ENCODE measurements at places on chromosomes 7 and 10.
A peak's percentile ranks its signal among the peaks of the same experiment; 100 is the strongest.

DNA sequence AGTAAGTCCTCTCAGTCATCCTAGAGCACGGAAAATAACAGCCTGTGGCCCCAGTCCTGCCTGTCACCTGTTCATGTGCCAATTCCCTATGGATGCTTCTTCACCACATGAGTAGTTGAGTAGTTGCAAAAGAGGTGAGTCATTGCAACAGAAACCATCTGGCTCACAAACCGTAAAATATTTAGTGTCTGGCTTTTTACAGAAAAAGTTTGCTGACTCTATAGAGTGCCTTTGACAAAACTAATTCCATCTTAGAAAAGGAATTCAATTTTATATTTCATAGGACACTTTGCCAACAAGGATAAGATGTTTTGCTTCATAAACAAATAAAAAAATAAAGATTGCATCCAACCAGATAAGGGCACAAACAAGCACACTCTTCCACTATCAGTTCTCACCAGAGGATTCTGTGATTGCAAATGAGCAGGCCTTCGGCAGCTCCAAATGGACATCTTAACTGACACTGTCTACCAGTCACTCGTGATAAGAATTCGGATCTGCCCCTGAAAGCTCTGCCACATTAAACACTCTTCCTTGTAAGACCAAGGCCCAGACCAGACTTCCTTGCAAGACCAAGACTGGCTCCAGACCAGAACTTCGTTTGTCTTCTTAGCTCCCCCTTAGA is 242.7 kb upstream of the SEMA3C start:
- no peaks in the 10 kb centered on the region for H3K36me3 ChIP-seq
- H3K4me3 ChIP-seq: no peak overlapping the region
- no peaks in the 10 kb centered on the region for H3K4me1 ChIP-seq
- no peak for DNase-seq
- H3K27me3 ChIP-seq: no peaks in the 10 kb centered on the region

- DNase-seq: no peak
- H3K4me3 ChIP-seq: no peak overlapping the region
- H3K27ac ChIP-seq: no peak overlapping the region
- H3K4me1 ChIP-seq: no peaks in the 10 kb centered on the region
Observed at GRCh38 chr7:114832906-114833595, 88.8 kb upstream of the MDFIC start.

GRCh38 chr10:50527442-50528043 is 96.2 kb downstream of the SGMS1 start:
- peaks cover 3% of the 10 kb centered on the region for H3K4me1 ChIP-seq
- DNase-seq: no peak
- no peaks in the 10 kb centered on the region for H3K27me3 ChIP-seq
- no peaks in the 10 kb centered on the region for H3K36me3 ChIP-seq
- H3K4me3 ChIP-seq: no peak overlapping the region
- H3K27ac ChIP-seq: peak overlapping the region; percentile 30

GRCh38 chr7:151342102-151342646 is 562 bp downstream of the NUB1 start:
- H3K27me3 ChIP-seq: no peaks in the 10 kb centered on the region
- no peak for DNase-seq
- H3K4me1 ChIP-seq: peaks cover 15% of the 10 kb centered on the region

GRCh38 chr7:29120955-29121354 is 25.4 kb downstream of the CPVL start:
- no peak overlapping the region for H3K27ac ChIP-seq
- DNase-seq: no peak
- H3K4me1 ChIP-seq: no peaks in the 10 kb centered on the region
- no peaks in the 10 kb centered on the region for H3K27me3 ChIP-seq
- H3K36me3 ChIP-seq: no peaks in the 10 kb centered on the region

GRCh38 chr7:28207486-28208158 is 27.0 kb upstream of the JAZF1 start:
- peaks cover 3% of the 10 kb centered on the region for H3K4me1 ChIP-seq
- no peaks in the 10 kb centered on the region for H3K36me3 ChIP-seq
- DNase-seq: no peak
- no peaks in the 10 kb centered on the region for H3K27me3 ChIP-seq
- no peak overlapping the region for H3K27ac ChIP-seq
- H3K4me3 ChIP-seq: no peak overlapping the region

DNA sequence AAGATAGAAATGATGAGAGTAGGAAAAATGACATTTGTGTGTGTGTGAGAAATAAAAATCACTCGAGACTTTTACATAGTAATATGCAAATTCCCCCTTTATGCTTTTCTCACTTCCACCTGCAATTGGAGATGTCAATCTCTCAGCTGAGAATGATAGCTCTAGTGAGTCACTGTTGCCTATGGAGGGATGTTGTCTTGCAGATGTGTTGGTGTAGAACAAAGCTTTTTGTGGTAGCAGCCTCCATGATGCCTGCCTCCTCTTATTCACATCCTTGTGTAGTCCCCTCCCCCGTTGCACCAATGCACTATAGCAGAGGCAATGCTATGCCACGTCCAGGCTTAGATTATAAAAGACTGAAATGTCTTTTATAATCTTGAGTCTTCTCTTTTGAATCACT is 33.8 kb downstream of the SPAG6 start:
- H3K27me3 ChIP-seq: no peaks in the 10 kb centered on the region
- H3K36me3 ChIP-seq: no peaks in the 10 kb centered on the region
- no peak overlapping the region for H3K27ac ChIP-seq
- H3K4me3 ChIP-seq: no peak overlapping the region

GRCh38 chr10:11901833-11902475 is 78.8 kb downstream of the PROSER2 start:
- H3K27ac ChIP-seq: no peak overlapping the region
- no peaks in the 10 kb centered on the region for H3K36me3 ChIP-seq
- peaks cover 16% of the 10 kb centered on the region for H3K27me3 ChIP-seq
- DNase-seq: no peak

GRCh38 chr10:97596101-97597082 is 6.9 kb downstream of the C10orf62 start:
- H3K27me3 ChIP-seq: peaks cover 5% of the 10 kb centered on the region
- no peaks in the 10 kb centered on the region for H3K36me3 ChIP-seq
- H3K4me1 ChIP-seq: no peaks in the 10 kb centered on the region
- DNase-seq: no peak
